ENCODE measurements at places on chromosomes 1 and 21. TPM values are rescaled to one million over a fixed set of nuclear protein-coding genes. Genes with fewer than 3 reads are reported as not detected.
A peak's percentile ranks its signal among the peaks of the same experiment; 100 is the strongest.

DNA sequence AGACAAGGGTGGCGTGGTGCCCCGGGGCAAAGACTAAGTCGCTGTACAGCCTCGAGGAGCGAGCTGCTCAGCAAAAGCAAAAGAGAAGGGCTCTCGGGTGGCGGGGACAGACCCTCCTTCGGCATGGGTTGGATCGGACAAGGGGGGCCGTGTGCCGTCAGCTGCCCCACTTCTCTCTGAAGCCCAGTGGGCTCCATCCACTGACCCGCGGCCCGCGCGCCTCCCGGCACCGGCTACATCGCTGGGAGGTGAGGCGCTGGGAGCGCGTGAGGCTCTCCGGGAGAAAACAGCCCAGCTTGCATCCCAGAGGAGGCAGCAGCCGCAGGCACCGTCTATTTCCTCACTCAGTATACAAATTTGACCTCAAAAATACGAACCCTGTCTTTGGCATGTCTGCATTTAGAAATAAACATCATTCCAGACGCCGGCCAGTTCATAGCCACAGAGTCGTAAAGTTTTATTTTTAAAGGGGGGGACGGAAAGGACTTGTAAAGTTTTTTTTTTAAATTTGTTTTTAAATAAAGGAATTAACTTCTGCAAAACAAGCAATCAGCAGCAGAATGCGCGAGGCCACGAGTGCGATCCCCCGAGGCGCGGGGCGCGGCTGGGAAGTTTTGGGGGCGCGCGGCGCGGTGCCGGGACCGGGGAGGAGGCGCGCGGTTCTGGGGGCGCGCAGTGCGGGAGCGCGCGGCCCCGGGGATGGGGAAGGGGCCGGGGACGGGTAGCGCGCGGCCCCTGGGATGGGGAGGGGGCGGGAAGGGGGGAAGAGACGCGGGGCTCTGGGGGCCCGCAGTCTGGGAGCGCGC is 689 bp upstream of the GPR137B start:
- DNase-seq, result peak; percentile 58
- H3K4me3 ChIP-seq, result peak overlapping the region; percentile 56
- H3K36me3 ChIP-seq, result no peaks in the 10 kb centered on the region
- H3K27me3 ChIP-seq, result no peaks in the 10 kb centered on the region

DNA sequence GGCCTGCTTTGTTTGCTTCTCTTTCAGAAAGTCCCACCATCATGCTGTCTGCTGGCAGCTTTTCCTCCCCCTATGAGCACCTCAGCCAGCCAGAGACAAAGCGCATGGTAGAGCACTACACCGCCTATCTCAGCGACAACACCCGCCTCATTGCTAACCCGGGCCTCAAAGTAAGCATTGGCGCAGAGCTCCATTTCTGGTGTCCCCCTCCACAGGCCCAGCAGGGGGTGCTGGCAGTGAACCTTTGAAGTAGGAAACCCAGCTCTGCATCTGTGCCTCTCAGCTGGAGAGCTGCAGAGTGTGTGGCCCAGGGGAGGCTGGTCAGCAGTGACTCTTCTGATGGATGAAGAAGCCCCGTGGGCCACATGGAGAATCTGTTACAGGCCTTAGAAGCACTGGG is 81.2 kb upstream of the RAVER2 start:
- no peaks in the 10 kb centered on the region for H3K27me3 ChIP-seq
- H3K4me3 ChIP-seq, result no peak overlapping the region
- no peaks in the 10 kb centered on the region for H3K4me1 ChIP-seq
- peak; percentile 33 for DNase-seq

DNA sequence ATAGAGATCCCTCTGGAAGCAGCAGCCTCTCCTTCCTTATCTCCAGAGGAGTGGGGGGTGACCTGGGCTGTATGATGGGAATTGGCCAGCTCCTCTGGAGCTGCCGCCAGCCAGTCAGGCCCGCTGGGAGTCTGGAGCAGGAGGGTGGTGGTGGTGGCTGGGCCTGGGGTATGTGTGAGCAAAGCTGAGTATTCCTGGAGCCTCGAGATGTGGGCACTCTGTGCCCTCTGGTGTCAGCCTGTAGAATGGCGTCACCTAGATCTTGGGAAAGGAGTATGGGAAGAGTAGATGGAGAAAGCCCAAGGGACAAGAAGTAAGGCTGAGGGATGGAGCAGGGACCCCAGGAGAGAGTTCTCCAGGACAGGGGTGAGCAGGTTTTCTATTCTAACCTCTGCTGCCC is 16.0 kb downstream of the VANGL2 start:
- peak; percentile 33 for DNase-seq
- H3K36me3 ChIP-seq, result no peaks in the 10 kb centered on the region
- no peaks in the 10 kb centered on the region for H3K27me3 ChIP-seq
- H3K4me1 ChIP-seq, result no peaks in the 10 kb centered on the region
- H3K27ac ChIP-seq, result no peak overlapping the region
- H3K4me3 ChIP-seq, result no peak overlapping the region

DNA sequence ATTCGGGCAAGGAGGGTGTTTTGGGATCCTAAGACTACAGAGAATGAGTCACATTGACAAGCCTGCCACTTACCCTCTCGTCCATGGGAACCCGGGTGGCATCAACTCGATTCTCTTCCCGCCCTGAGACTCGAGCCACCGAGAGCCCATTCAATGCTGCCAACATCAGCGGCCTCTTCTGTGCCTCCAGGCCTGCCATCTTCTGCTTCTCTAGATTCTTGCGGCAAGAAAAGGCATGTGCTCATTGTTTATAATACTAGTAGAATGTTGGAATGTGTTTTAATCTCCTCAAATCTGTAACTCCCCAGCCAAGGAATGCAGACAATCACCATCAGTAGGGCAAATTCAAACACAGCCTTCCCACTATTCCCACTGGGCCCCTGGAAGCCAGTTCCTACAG is 96.9 kb downstream of the SMYD2 start:
- H3K27me3 ChIP-seq, result no peaks in the 10 kb centered on the region
- H3K36me3 ChIP-seq, result peaks cover 18% of the 10 kb centered on the region
- peaks cover 32% of the 10 kb centered on the region for H3K4me1 ChIP-seq
- no peak overlapping the region for H3K4me3 ChIP-seq

DNA sequence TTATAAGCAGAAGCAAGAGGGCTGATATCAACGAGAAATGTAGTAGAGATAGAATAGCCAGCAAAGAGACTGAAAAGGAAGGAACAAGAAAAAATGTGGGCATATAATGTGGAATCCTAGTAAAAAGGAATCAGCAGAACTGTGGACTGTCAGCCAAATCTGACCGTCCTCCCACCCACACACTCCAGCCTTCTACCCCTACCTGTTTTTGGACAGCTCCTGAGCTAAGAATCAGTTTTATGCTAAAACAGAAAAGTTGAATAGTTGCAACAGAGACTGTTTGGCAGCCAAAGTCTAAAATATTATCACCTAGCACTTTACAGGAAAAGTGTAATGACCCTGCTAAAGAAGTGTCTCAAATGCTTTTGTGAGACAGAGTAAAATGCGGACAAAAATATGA is 533.3 kb upstream of the CXADR start:
- H3K27me3 ChIP-seq, result no peaks in the 10 kb centered on the region
- H3K4me1 ChIP-seq, result no peaks in the 10 kb centered on the region
- no peak overlapping the region for H3K27ac ChIP-seq
- DNase-seq, result no peak

- no peak overlapping the region for H3K27ac ChIP-seq
- H3K36me3 ChIP-seq, result no peaks in the 10 kb centered on the region
- H3K4me3 ChIP-seq, result no peak overlapping the region
- no peaks in the 10 kb centered on the region for H3K27me3 ChIP-seq
- DNase-seq, result no peak
- peaks cover 4% of the 10 kb centered on the region for H3K4me1 ChIP-seq
Measured at GRCh38 chr1:62691062-62691844, 3.1 kb upstream of the DOCK7 start.

DNA sequence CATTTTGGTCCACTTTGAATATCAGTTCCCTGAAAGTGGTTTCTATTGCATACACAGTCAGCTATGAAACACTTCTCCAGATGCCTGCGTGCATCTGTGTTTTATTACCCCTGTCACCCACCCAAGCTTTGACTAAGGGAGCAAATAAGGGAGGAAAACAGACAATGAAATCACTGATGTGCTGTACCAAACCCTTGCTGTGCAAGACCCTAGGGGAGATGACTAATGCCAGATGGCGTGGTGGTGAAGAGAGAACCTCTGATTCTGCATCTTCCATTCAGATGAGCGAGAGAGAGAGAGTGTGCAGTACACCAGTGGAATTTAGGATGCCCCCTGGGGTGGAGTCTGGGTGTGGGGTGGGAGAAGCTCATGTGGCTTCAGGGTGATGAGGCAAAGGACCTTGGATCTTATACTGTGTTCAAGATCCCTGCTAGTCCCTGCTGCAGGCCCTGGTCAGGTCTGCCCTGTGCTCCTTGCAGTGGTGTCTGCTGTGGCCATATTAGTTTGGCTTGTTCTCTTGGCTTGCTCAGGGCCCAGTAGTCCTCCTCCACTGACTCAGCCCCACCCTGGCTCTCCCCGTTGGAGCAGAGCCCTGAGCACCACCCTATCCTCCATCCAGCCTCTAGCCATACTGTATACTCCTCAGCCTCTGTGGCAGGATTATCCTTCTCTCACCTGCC is 18.5 kb downstream of the CLCA1 start:
- no peak for DNase-seq
- H3K27me3 ChIP-seq, result no peaks in the 10 kb centered on the region
- no peaks in the 10 kb centered on the region for H3K4me1 ChIP-seq
- H3K4me3 ChIP-seq, result no peak overlapping the region
- no peaks in the 10 kb centered on the region for H3K36me3 ChIP-seq
- no peak overlapping the region for H3K27ac ChIP-seq

- H3K4me3 ChIP-seq, result no peak overlapping the region
- peaks cover 11% of the 10 kb centered on the region for H3K36me3 ChIP-seq
- DNase-seq, result no peak
- H3K4me1 ChIP-seq, result peaks cover 12% of the 10 kb centered on the region
- no peak overlapping the region for H3K27ac ChIP-seq
Measured at GRCh38 chr1:42745851-42746250, 5.8 kb upstream of the CLDN19 start.

GRCh38 chr1:89525169-89525855 is 683 bp downstream of the LRRC8B start:
- H3K4me3 ChIP-seq, result peak overlapping the region; percentile 75
- 0 out of 2 replicates have a peak, but pooled peaks cover 2% of the 10 kb centered on the region for H3K4me1 ChIP-seq
- peak; percentile 41 for DNase-seq
- no peaks in the 10 kb centered on the region for H3K36me3 ChIP-seq
- H3K27ac ChIP-seq, result peak overlapping the region; percentile 84
- no peaks in the 10 kb centered on the region for H3K27me3 ChIP-seq

DNA sequence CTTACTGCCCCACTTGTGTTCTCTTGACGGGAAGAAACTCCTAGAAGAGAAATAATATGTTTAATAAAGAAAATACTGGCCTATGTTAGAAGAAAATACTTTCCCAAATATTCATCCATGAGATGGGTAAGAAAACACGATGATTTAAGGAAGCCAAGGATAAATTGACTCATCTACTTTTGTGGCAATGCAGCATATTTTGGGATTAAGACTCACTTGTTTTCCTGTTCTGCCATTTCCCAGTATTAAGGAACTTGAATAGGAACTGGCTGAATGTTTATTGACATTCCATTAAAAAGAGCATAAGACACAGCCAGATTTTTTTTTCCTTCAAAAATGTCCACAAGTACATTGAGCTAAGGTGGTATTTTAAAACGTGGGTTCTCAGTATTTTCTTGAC is 10.9 kb upstream of the ADAMTS5 start:
- no peaks in the 10 kb centered on the region for H3K4me1 ChIP-seq
- no peak for DNase-seq
- H3K27ac ChIP-seq, result no peak overlapping the region
- H3K27me3 ChIP-seq, result no peaks in the 10 kb centered on the region

- H3K4me1 ChIP-seq, result peaks cover 24% of the 10 kb centered on the region
- H3K36me3 ChIP-seq, result no peaks in the 10 kb centered on the region
- H3K4me3 ChIP-seq, result no peak overlapping the region
- no peaks in the 10 kb centered on the region for H3K27me3 ChIP-seq
- peak overlapping the region; percentile 10 for H3K27ac ChIP-seq
Measured at GRCh38 chr1:93758842-93759515, 77.3 kb upstream of the BCAR3 start.

- peaks cover 17% of the 10 kb centered on the region for H3K4me1 ChIP-seq
- no peak overlapping the region for H3K27ac ChIP-seq
- no peaks in the 10 kb centered on the region for H3K27me3 ChIP-seq
- DNase-seq, result no peak
- H3K36me3 ChIP-seq, result no peaks in the 10 kb centered on the region
- H3K4me3 ChIP-seq, result no peak overlapping the region
Measured at GRCh38 chr21:45111703-45112102, 37.3 kb downstream of the ADARB1 start.

DNA sequence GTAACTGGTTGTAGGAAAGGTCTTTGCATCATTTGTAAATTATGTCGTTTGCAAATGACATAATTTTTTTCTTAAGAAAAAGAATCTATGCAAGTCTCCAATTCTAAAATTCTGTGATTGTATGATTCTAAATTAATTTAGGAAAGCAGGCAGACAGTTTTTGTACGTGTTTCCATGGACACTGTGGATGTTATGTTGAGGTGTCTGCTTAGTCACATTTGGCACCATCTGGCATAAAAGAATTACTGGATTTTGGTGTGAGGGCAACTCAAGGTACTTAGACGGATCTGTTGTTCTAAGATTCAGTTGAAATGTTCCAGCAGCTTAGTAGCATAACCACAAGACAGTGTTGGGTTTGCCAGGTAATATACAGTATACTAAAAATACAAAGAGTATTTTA is 42.5 kb downstream of the C1orf21 start:
- H3K36me3 ChIP-seq, result no peaks in the 10 kb centered on the region
- DNase-seq, result no peak
- H3K4me3 ChIP-seq, result no peak overlapping the region

DNA sequence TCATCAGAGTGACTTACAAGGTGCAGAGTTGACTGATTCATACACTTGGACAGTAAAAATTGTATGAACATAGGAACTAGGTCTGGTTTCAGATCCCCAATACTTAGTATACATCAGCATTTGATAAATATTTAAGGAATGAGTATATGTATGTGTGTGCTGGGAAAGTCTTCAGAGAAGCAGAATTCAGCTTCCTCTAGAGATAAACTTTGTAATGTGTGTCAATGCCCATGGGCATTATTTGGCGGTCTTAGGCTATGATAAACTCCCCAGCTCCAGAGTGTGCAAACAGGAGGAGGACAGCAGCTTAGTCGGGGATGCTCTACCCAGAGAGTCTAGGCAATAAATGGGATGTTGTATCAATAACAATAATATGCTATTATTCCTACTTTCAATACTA is 2.9 kb upstream of the CAMK1G start:
- no peak overlapping the region for H3K4me3 ChIP-seq
- no peak for DNase-seq
- 0 out of 2 replicates have a peak, but pooled peaks cover 3% of the 10 kb centered on the region for H3K27me3 ChIP-seq
- H3K36me3 ChIP-seq, result no peaks in the 10 kb centered on the region
- H3K4me1 ChIP-seq, result no peaks in the 10 kb centered on the region

GRCh38 chr1:105664495-105664894 is 1392.0 kb upstream of the PRMT6 start:
- no peaks in the 10 kb centered on the region for H3K36me3 ChIP-seq
- H3K27ac ChIP-seq, result no peak overlapping the region
- no peaks in the 10 kb centered on the region for H3K4me1 ChIP-seq
- no peak overlapping the region for H3K4me3 ChIP-seq

TBX15 gene
- 63.1 TPM for total RNA-seq

RGS18 gene
- not detected for total RNA-seq

LCE6A gene
- not detected for total RNA-seq

KPNA6 gene
- 56.4 TPM for total RNA-seq

FCGR3A gene
- not detected for total RNA-seq

CR1 gene
- total RNA-seq, result 0.16 TPM

SELE gene
- not detected for total RNA-seq

F11R gene
- not detected for total RNA-seq

PRDM2 gene
- total RNA-seq, result 28.4 TPM
